ENCODE measurements at places on chromosomes 16 and 17. TPM values are rescaled to one million over a fixed set of nuclear protein-coding genes. Genes with fewer than 3 reads are reported as not detected.

DNA sequence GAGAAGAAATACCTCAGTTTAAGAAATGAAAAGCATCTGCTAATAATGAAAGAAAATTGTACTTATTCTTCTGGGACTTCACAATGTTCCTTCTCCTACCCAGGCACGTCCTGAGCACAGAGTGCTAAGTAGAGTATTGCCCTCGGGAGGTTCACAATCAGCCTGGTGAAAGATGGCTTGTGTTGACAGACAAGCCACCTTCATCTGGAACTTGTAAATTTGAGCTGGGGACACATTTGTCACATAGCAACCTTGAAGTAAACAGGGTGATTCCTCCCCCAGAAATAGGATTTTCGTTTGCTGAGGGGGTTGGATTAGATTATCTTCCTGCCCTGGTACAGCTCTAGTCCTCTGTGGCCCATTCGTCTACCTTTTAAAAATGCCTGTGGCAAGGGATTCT lies 34.4 kb upstream of the MYH2 start:
- no peak overlapping the region for H3K4me3 ChIP-seq
- H3K27me3 ChIP-seq = peaks cover 41% of the 10 kb centered on the region
- no peak for DNase-seq
- H3K4me1 ChIP-seq = no peaks in the 10 kb centered on the region
- no peaks in the 10 kb centered on the region for H3K36me3 ChIP-seq
- H3K27ac ChIP-seq = no peak overlapping the region

DNA sequence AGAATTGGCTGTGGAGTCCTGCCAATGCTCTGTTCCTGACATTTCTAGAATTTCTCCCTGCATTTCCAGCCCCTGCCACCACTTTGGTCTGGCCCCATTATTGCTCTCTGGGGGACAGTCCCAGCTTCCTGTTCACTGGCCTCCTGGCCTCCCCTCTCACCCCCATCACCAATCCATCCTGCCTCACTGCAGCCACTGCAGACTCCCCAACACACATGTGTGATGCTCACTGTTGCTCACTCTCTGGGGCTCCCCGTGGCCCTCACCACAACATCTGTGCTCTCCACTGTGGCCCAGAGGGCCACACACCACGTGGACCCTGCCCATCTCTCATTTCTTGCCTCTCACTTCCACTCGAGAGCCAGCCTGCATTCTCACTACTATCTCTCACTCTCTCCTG lies 64.6 kb downstream of the SREBF1 start:
- peaks cover 12% of the 10 kb centered on the region for H3K4me1 ChIP-seq
- no peaks in the 10 kb centered on the region for H3K27me3 ChIP-seq
- no peak overlapping the region for H3K27ac ChIP-seq
- no peak overlapping the region for H3K4me3 ChIP-seq
- H3K36me3 ChIP-seq = no peaks in the 10 kb centered on the region

GRCh38 chr16:19933740-19934139 lies 49.1 kb upstream of the GPRC5B start:
- H3K36me3 ChIP-seq = no peaks in the 10 kb centered on the region
- H3K27me3 ChIP-seq = peaks cover 15% of the 10 kb centered on the region
- no peak for DNase-seq
- H3K27ac ChIP-seq = no peak overlapping the region
- no peaks in the 10 kb centered on the region for H3K4me1 ChIP-seq

GRCh38 chr17:31111183-31111582 lies 16.4 kb downstream of the NF1 start:
- H3K36me3 ChIP-seq = no peaks in the 10 kb centered on the region
- no peaks in the 10 kb centered on the region for H3K27me3 ChIP-seq
- peaks cover 8% of the 10 kb centered on the region for H3K4me1 ChIP-seq
- H3K27ac ChIP-seq = no peak overlapping the region
- no peak for DNase-seq

DNA sequence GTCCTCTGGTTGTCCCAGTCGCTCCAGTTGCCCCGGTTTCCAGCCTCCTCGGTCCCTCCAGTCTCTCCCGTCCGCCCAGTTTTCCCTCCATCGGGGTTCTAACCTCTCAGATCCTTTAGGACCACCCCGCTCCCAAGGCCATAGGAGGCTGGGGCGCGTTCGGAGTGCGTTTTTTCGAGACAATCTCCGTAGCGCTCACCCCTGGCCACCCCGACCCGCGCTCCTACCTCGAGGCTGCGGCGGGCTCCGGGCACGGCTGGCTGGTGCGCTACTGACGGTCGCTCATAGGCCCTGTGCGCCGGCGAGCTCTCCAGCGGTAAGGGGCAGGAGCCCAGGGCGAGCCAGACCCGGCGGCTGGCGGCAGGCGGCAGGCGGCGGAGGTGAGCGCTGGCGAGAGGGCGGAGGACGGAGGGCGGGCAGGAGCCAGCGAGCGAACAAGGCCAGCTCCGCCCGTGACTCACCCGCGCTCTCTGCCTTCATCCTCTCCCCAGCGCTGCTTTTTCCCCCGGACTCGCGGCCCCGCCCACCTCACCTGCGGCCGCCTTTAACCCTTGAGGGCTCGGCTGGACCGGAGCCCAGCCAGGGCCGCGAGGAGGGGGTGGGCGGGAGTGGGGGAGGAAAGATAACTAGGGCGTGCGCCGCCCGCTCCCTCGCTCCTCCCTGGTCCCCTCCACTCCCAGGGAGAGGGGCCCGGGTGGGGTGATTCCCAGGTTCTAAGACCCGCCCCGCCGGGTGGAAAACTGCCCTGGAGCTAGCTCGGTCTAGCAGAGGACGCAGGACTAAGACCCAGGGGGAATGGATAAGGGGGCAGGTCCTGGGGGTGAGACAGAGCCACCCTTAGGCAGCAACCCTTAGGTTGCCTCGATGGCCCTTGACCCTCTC lies at the start of gene SP6:
Gene SP6, minus strand, starts transcription at position 472 of the 882 bp plus-strand sequence. CDS start 2,734 bp downstream, outside the sequence.
- H3K27me3 ChIP-seq = peaks cover 13% of the 10 kb centered on the region
- no peak within 1 kb of the TSS for H3K27ac ChIP-seq
- no peaks in the 10 kb centered on the region for H3K36me3 ChIP-seq
- H3K4me1 ChIP-seq = peaks cover 16% of the 10 kb centered on the region

DNA sequence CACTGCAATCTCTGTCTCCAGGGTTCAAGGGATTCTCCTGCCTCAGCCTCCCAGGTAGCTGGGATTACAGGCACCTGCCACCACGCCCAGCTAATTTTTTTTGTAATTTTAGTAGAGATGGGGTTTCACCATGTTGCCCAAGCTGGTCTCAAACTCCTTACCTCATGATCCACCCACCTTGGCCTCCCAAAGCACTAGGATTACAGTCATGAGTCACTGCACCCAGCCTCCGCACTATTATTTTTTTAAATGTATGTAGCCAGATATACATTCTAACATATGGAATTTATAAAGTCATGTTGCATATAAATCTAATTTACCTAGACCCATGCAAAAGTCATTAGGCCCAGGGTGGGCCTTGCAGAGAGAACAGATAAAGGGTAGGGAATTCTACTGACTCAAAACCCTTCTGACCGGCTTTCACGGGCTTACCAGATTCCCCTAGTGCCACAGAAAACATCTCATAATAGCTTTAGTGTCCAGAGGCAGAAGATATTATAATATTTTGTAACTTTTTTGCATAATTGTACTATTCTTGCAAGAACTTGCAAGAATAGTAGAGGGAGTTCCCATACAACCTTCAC lies 20.5 kb upstream of the HELZ start:
- H3K4me3 ChIP-seq = no peak overlapping the region
- H3K27ac ChIP-seq = no peak overlapping the region
- H3K4me1 ChIP-seq = no peaks in the 10 kb centered on the region
- H3K36me3 ChIP-seq = no peaks in the 10 kb centered on the region
- H3K27me3 ChIP-seq = no peaks in the 10 kb centered on the region

GRCh38 chr17:7329997-7330637 lies 982 bp upstream of the NEURL4 start:
- H3K4me1 ChIP-seq = 0 out of 2 replicates have a peak, but pooled peaks cover 6% of the 10 kb centered on the region
- peak; percentile 60 for DNase-seq
- no peaks in the 10 kb centered on the region for H3K27me3 ChIP-seq

The SPEM3 gene
- total RNA-seq = not detected

The KRTAP3-2 gene
- total RNA-seq = not detected

Data from PC-3 (cell line).